ENCODE measurements at places on chromosomes 5 and 9.
A peak's percentile ranks its signal among the peaks of the same experiment; 100 is the strongest.

- DNase-seq, result peak; percentile 67
Observed at GRCh38 chr9:35658968-35659220, 802 bp downstream of the CCDC107 start.

- DNase-seq, result no peak
Observed at GRCh38 chr5:157263496-157264090, 2.3 kb upstream of the CYFIP2 start.

GRCh38 chr9:87138128-87139040, 191.1 kb upstream of the GAS1 start:
- DNase-seq, result no peak

GRCh38 chr5:168878135-168878745, 299.1 kb upstream of the PANK3 start:
- no peak for DNase-seq

GRCh38 chr5:150488519-150489359, 19.2 kb upstream of the NDST1 start:
- DNase-seq, result peak; percentile 81

- no peak for DNase-seq
Observed at GRCh38 chr9:124088476-124088837, 76.9 kb downstream of the LHX2 start.

DNA sequence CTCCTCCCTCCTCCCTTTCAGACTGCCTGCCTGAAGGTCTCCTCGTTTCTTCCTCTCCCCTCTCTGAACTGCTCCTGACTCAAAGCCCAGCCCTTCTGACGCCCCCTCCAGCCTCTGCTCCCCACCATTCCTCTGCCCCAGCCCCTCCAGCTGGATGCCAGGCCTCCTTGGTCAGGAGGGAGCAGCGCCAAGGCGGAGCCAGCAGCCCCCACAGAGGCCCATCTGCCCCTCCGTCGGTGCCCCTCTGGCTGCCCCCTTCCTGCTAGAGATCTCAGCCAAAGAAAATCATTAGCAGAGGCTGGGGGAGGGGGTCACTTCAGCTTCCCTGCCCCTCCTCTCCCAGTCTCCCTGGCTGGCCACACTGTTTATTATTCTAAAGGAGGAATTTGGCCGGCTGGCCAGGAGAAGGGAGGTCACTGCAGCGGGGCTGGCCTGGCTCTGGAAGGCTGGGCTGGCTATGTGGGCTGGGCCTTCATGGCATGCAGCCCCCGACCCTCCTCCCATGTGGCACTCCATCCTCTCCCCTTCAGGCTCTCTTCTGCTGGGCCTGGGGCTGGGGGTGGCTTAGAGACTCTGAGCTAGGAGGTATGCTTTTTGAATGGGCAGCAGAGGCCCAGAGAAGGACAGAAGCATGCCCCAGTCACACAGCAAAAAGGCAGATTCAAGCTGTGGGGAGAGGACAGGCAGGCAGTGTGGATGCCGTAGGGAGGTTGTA, 16.9 kb downstream of the PDGFRB start:
- peak; percentile 96 for DNase-seq

- DNase-seq, result peak; percentile 56
Observed at GRCh38 chr5:124744170-124744971, 2.1 kb downstream of the ZNF608 start.

DNA sequence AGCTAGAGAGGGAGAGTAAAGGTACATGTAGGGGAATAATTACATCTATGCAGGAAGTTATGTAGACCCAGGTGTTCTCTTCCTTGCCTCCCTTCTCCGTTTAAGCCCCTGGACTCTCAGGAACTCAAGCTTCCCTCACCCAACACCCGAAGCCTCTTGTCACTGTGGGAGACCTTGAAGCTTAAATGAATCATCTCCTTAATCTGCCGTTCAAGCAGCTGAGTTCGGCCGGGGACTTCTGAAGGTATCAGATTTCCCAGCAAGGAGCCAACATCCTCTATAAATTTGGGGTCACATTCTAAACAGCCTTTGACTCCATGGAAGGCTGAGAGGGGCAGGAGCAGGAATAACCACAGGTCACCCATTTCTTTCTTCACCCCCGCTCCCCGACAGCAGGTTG, 412 bp downstream of the IZUMO3 start:
- DNase-seq, result no peak

GRCh38 chr5:167900340-167900935, 391.0 kb upstream of the WWC1 start:
- DNase-seq, result no peak

DNA sequence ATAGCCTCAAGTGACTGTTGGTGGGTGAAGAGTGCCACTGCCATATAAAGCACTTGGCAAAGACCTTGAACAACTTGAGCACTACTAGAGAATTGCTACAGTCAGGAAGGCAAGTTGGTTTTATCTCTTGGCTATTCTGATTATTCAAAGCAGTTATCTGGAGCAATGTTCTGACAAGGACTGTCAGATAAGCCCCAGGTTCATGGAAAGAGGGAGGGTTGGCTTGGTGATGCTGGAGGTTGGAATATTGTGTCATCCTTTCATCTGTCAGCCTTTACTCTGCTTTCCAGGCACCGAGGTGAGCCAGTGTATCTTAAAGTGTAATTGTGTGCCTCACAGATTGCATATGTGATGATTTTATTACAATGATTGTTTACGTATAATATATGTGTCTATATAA, 548.4 kb upstream of the ZNF608 start:
- no peak for DNase-seq

DNA sequence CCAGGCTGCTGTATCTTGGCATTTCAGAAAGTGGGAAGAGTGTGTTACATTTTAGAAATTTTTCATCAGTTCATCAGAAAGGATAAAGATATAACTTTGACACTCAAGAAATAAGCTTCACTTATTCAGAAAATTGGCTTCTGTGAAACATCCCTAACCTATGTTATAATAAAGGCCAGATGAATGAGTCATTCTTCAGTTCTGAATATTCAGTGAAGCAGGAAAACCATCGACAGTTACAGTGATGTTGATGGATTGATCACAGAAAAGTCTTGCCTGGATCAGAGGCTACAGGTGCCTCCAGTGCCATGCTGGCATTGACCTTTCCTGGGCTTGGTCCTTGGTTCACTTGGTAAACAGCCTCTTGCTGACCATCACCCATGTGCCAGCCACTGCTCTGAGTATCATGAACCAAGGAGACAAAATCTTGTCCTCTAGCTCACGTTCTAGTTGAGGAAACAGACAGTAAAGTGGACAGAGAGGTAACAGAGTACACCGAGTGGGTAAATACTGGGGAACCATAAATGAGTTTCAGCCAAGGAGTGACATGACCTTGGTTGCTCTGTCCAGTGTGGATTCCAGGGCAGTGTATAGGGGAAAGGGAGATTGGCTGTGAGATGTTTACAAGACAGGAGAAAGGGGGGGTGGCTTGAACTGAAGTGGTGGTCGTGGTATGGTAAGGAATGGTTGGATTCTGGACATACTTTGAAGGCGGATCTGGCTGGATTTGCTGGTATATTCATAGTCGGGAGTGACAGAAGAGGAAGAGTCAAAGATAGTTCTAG, 98.6 kb downstream of the AMBP start:
- DNase-seq, result peak; percentile 60

- DNase-seq, result peak; percentile 26
Observed at GRCh38 chr9:5043381-5043780, 58.3 kb downstream of the JAK2 start.

DNA sequence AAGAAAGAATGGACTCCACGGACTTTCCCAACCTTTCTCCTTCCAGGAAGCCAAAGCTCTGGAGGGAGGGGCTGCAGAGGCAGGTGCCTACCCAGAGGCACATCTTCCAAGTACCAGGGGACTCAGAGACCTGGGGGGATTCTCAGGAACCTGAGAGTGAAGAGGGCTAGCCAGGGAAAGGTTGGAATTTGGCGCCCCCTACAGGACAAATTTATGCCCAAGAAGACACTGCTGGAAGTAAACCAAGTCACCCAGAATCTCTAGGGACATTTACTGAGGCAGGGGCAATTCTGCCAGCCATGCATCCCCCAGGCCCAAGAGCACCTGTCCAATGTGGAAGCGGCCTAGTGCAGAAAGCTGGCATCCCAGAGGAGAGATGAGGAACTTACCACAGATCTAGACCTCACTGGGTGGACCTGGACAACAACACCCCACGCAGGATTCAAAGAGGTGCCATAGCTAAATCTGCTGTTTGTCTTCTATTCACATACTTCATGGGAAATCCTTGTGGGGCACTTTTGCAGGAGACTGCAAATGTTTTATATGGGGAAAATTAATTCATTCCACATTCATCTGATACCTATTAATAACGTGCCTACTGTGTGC, 25.9 kb upstream of the IDNK start:
- peak; percentile 28 for DNase-seq

DNA sequence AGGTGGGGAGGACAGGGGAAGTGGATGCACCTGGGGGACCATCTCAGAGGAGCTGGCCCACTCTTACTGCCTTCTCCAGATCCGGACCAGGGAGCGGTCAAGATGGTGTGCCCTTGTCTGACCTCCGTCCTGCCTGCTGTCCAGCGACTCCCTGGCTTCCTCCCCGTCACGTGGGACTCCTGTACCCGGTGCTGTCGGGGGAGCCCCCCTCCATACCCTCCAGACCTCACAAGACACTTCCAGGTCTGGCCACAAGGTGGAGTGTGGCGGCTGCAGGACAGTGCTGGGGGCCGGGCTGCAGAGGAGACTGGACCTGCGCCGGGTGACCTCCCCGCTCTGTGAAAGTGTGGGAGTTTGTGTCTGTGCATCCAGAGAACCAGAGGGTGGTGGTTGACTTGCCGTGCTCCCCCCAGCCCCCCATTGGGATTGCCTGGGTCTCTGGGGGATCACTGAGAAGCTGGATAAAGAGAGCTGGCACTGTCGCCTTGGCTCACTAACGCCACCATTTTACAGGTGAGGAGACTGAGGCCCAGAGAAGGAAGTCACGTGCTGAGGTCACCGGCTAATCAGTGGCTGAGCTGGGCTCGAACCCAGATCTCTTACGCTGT, 1.9 kb upstream of the CRB2 start:
- DNase-seq, result peak; percentile 53

GRCh38 chr9:35651956-35652828, 1.5 kb upstream of the SIT1 start:
- DNase-seq, result peak; percentile 50

DNA sequence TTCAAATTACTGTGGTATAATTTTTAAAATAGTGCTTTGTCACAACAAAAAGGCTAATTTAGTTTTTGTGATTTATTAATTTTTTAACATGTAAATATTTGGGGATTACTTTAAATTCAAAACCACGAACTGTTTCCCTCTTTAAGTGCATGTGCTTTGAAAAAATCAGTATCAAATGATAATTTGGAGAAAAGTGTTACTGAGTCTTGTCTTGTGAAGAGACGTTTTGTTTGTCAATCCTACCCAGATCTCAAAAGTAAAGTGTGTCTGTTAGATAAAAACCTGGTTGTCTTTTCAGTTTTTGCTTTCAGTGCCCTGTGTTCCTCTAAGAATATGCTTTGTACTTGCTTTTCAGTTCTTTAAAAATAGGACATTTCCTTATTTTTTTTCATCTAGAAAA, 7.7 kb downstream of the ZSWIM6 start:
- no peak for DNase-seq

- no peak for DNase-seq
Observed at GRCh38 chr5:31479706-31480105, 52.2 kb downstream of the DROSHA start.

Data from fibroblast of skin of back (primary cell).